GM23248 (cell line): ENCODE measurements at places on chromosomes 6 and 20. TPM values are rescaled to one million over a fixed set of nuclear protein-coding genes. Genes with fewer than 3 reads are reported as not detected.

- no peak overlapping the region for H3K27ac ChIP-seq
- H3K27me3 ChIP-seq, result no peaks in the 10 kb centered on the region
- no peaks in the 10 kb centered on the region for H3K4me1 ChIP-seq
Observed at GRCh38 chr20:15857173-15857784, 716.0 kb downstream of the KIF16B start.

GRCh38 chr20:45318948-45319347 is 10.8 kb upstream of the MATN4 start:
- no peak overlapping the region for H3K27ac ChIP-seq
- H3K4me3 ChIP-seq, result no peak overlapping the region
- DNase-seq, result no peak
- H3K36me3 ChIP-seq, result no peaks in the 10 kb centered on the region
- H3K27me3 ChIP-seq, result peaks cover 5% of the 10 kb centered on the region; the same call in 1 of the 2 replicates

- H3K4me1 ChIP-seq, result peaks cover 65% of the 10 kb centered on the region
- no peaks in the 10 kb centered on the region for H3K27me3 ChIP-seq
- peak overlapping the region; percentile 69 for H3K27ac ChIP-seq
- H3K4me3 ChIP-seq, result no peak overlapping the region
- H3K36me3 ChIP-seq, result no peaks in the 10 kb centered on the region
- DNase-seq, result peak; percentile 77
Observed at GRCh38 chr20:49591217-49591865, 23.4 kb upstream of the PTGIS start.

- H3K27ac ChIP-seq, result peak overlapping the region; percentile 86
- DNase-seq, result no peak
- no peaks in the 10 kb centered on the region for H3K27me3 ChIP-seq
- H3K4me3 ChIP-seq, result peak overlapping the region; percentile 31; the same call in 1 of the 2 replicates
Observed at GRCh38 chr6:141451181-141451510, 681.6 kb upstream of the GJE1 start.

DNA sequence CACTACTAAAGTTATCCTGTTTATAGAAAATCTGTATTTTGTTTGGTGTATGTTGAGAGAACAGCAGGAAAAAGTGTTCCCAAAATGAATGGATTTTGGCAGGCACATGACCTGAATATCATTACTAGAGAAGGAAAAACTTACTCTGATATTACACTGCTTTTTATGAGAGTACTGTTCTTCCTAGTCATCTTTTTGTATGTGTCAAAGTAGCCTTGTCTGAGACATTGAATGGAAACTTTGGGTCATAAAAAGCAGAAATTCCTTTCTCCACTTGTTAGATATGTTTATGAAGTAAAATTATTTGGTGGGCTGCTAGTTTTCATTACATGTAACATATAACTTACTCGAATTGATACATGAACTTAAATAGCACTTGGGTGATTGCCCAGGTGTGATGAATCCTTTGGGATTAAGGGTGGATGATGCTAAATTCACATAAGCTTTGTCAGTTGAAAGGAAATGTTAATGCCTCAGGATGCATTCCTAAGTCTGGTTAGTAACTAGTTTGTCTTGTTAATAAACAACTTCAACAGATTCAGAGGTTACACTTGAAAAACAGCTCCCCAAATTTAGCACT is 206.7 kb downstream of the CENPW start:
- H3K27me3 ChIP-seq, result no peaks in the 10 kb centered on the region
- no peak overlapping the region for H3K4me3 ChIP-seq
- H3K36me3 ChIP-seq, result no peaks in the 10 kb centered on the region
- DNase-seq, result peak; percentile 69
- no peaks in the 10 kb centered on the region for H3K4me1 ChIP-seq

DNA sequence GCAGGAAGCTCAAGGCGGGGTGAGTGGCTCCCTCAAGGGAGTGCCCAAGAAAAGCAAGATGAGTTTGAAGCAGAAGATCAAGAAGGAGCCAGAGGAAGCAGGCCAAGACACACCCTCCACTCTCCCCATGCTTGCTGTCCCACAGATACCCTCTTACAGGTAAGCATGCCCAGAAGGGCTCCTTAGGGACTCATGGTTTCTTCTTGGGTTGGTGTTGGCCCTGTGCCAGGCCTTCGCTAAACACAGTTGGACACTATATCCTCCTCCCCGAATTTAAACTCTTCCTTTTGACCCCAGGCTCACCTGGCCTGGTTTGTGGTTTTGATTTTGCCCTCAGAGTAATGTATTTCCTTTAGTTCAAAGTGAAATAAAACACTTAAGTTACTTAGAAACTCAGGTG is 5.1 kb downstream of the BRPF3 start:
- peaks cover 9% of the 10 kb centered on the region for H3K36me3 ChIP-seq
- H3K4me1 ChIP-seq, result 0 out of 2 replicates have a peak, but pooled peaks cover 5% of the 10 kb centered on the region
- no peak for DNase-seq
- no peak overlapping the region for H3K4me3 ChIP-seq
- H3K27me3 ChIP-seq, result no peaks in the 10 kb centered on the region

GRCh38 chr6:70136996-70137395 is 165.9 kb downstream of the COL9A1 start:
- no peak for DNase-seq
- no peak overlapping the region for H3K27ac ChIP-seq
- no peaks in the 10 kb centered on the region for H3K27me3 ChIP-seq

OR2J3 gene
- not detected in 2 replicates for total RNA-seq

DNA sequence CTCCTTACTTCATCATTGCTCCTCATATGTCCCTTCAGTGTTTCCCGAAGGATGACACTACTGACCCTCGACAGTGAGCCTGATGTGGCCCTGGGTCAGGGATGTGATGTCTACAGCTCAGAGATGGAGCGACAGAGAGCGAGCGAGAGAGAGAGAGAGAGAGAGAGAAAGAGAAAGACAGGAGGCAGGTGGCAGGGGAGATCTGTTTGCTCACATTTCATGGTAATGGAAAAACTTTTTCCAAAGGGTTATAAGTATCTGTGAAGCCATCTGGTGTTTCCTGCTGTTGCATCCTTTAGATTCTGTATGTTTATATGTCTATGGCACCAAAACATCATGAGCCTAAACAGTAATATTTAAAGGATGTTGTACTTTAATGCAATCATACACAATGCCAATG is 77.2 kb downstream of the PPP1R3G start:
- H3K27ac ChIP-seq, result no peak overlapping the region
- no peaks in the 10 kb centered on the region for H3K27me3 ChIP-seq
- no peaks in the 10 kb centered on the region for H3K36me3 ChIP-seq
- no peak overlapping the region for H3K4me3 ChIP-seq

DNA sequence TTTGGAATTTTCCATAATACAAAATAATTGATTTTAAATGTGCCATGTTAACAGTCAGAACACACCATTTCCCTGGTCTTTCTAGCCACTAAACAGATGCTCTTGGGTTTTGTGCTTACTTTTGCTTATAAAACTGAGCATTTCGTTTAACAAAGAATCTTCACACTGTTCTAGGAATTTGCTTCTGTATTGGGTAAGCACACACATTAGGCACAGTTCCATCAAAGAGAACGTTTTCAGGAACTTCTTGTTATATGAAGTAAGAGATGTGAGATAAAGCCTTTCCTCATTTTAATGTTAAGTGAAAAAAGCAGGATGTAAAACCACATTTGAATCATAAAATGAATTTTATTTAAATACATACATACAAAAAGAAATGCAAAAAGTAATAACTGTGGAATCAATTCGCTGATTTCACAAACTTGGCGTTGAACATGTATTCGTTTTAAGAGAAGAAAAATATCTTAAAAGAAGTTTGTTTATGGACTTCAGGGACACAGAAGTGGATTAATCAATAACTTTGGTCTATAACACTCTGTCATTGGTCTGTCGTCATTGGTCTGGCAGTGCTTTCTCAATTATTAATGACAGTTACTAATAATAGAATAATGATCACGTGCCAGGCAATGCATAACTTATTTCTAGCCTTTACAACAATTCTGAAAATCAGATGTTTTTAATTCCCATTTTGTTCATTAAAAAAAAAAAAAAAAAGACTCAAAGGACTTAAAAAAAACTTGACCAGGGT is 199.9 kb upstream of the PRDM1 start:
- no peak overlapping the region for H3K4me3 ChIP-seq
- no peaks in the 10 kb centered on the region for H3K27me3 ChIP-seq
- no peak overlapping the region for H3K27ac ChIP-seq

C20orf141 gene
- total RNA-seq, result not detected in 2 replicates

C20orf202 gene
- not detected in 2 replicates for total RNA-seq
